ENCODE measurements at places on chromosomes 5 and 9.

DNA sequence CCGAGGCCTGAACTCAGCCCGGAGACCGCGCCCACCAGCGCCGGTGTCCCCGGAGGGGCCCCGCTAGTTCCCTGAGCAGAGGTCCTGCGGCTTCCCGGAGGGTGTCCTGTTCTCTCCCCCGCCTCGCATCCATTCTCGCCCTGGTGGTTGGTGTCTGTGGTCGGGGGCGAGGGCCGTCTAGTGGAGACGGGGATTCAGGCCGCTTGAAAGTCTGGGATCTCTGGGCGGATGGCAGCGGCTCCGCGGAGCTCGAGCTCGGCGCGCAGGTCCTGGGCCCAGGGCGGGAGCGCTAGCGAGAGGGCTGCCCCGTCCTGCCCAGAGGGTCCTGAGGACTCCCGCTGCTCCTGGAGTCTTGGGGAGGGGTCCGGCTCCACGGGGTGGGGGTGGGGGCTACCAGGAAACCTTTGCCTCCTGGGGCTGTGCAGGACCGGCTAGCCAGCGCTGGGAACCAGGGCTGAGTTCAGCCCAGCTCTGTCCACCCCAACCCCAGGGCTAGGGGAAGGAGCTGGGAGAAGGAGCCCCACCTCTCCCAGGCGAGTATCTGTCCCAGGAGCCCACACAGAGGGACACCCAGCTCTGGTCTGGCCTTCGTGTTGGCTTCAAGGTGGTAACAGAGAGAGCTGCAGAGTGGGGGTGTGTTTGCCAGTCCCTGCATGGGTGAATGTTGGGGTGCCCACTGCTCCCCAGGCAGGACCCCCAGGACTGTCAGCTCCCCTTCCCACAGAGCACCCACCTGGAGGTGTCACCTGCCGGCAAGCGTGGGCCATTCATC, 4.0 kb downstream of the TOR4A start:
- no peak for DNase-seq

DNA sequence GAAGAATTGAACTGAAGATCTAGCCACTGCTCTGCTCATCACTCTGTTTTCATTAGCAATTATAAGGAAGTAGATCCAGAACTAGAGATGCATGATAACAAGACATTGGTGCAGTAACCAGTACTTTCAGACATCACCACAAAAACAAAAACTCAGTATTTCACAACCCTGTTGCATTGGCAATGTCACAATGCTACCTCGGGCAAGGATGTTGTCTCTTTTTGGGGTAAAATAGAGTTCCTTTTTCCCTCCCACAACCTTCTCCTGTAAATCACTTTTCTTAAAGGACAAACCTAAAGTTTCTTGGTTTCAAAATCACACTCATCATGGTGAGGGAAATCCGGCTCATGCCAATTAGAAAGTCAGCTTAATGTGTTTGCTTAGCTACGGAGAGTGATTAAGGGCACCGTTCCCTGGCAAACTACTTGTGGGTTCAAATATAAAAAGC, 420.1 kb upstream of the MEF2C start:
- no peak for DNase-seq

DNA sequence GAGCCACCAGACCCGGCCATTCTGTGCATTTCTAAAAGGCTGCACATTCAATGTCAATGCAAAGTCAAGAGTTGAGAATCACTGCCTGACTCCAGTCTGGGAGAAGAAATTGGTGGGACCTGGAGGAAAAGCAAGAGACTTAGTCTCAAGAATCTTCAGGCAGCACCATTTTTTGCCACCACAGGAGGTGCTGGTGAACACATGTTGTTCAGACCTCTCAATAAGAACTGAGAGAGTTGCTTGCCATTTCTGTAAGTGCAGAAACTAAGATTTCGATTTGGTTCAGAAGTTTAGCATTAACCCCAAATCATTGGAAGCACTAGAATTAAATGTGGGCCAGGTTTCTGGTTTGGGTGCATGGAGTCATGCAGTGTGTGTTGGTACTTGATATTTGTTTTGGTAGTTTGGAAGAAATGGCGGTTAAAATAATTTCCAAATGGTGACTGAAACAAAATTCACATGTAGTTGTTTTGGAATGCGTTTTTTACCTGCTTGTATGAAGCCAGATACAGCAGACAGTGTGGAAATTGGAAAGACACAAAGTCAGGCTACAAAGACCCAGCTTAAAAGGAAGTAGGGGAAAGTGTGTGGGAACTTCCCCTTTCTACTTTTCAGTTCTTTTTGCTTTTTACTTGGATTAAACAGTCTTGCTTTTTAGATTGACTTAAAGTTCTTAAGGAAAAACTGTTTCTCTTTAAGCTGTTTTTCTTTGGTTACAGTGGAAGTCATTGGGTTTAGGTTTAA, 20.4 kb downstream of the PDE8B start:
- DNase-seq: no peak

- DNase-seq: no peak
Measured at GRCh38 chr9:114156657-114157421, 1.5 kb downstream of the COL27A1 start.

DNA sequence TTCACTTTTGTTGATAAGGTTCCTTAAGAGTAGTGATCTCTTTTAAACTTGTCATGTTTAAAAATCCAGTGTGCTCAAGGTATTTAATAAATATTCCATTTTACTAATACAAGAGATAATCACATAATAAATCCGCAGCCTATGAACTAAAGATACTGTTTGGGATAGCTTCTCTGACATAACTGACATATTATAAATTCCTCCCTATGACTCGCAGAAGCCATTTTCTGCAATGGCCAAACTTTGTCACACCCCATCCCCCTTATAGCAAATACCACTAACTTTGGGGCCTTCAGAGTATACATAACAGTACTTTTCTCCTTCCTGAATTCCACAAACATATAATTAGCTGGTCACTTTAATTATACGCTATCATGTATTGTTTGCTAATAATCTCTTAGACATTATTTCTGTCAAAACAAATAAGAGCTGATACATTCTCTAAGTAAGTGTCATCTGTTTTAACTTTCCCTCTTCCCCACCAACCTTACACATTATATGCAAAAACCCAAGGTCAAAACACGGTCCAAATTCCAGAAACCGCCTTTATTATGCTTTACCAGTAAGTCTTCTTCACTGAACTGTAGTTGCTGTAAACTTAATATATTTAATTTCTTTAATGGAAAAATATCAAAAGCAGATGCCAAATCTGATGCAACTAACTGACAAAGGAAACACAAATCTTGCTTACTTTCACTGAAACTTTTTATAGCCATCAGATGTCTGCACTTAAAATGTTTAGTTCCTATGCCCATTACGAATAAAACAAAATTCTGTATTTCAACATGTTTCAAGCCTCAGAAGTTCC, 971 bp downstream of the TMEM267 start:
- no peak for DNase-seq

DNA sequence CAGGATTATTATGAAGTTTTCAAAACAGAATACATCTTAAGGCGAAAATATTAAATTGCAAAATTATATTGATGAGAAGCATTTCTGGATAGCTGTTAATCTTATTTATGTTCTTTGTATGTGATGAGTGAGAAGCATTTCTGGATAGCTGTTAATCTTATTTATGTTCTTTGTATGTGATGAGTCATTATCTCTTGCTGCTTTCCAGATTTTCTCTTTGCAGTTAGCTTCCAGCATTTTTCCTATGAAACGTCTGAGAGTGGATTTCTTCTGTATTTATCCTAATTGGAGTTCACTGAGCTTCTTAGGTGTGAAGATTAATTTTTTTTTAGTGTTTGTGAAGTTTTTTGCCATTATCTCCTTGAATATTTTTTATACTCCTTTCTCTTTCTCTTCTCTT, 8.2 kb downstream of the TMEM232 start:
- no peak for DNase-seq

DNA sequence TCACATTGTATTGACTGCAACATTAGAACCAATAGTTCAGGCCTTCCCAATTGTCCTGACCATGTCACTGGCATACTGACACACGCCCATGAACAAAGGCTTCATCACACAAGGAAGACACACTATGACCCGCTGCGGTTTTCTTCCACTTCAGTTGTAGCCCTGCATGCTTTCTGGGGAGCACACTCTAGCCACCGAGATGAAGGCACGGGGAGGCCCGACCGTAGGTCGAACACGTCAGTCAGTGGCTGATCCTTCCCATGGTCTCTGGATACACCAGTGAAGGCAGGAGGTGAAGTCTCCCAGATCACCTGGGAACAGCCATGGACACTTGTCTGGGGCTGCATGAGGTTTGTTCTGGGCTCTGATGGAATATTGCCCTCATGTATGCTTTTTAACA, 224.7 kb downstream of the FSTL4 start:
- no peak for DNase-seq

DNA sequence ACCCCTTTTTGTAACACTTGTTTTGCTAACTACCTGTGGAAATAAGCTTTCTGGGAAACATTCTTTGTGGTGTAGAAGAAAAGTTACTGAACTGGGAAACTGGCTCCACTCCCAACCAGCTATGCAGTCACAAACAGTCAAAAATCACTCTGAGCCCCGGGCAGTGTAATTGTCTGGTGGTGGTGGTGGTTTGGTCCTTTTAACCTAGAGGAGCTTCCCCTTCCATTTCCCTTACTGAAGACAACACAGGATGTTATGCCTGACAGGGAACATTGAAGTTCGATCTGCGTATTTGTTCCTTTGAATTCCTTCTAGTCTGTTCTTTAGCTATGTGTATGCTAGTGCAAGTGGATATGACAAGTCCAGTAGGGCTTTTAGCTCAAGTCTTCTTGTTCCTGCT, 56.8 kb upstream of the TBCA start:
- no peak for DNase-seq

GRCh38 chr9:13898957-13899356, 415.0 kb downstream of the NFIB start:
- no peak for DNase-seq

DNA sequence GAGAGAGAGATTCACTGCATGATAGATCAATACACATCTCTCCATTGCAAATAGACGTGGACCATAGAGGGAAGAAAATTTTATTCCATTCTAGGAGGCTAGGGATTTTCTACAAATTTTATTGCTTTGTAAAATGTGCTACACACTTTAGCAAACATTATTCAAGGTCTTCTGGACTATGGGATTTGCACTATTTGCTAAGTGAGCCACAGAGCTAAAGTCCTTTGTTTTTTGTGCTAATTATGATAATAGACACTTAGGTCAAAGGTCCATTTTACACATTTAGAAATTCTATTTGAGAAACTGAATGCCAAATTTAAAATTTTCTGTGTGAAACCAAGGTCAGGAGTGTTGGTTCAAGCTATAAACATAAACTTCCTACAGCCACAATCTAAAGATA, 672.3 kb downstream of the LRRC70 start:
- no peak for DNase-seq

DNA sequence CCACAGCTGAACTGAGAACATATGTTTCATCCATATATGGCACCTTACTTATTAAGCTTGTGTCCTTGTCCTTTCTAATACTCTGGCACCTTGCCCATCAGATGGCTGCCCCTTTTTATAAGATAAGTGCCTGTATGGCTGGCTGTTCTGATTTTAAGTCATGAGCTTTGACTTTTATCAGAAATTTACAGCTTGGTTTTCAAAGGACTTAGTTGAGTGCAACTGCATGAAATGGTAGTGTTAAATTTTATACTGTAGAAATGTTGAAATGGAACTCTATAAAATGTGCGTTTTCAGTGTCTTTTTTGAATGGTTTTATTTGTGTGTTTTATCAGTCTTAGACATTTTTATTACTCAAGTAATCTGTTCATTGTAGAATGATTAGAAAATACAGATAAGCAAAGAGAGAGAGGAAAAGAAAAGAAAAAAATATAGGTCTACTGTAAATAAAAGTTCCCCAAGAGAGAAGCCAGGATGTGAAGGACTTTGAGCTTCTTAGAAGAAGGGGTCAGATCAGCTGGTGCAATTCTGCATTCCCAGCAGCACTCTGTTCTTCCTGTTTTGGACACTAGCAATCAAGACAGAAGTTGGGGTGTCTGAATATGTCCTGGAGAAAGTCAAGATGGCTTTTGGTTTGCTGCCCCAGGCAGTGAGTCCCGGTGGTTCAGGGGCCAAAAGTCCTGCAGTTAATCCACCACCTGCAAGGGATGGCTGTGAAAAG, 38.9 kb downstream of the ARHGAP26 start:
- DNase-seq: no peak
